GF-D8 (cell line): ENCODE measurements at places on chromosomes 7 and 10.
A peak's percentile ranks its signal among the peaks of the same experiment; 100 is the strongest.

DNA sequence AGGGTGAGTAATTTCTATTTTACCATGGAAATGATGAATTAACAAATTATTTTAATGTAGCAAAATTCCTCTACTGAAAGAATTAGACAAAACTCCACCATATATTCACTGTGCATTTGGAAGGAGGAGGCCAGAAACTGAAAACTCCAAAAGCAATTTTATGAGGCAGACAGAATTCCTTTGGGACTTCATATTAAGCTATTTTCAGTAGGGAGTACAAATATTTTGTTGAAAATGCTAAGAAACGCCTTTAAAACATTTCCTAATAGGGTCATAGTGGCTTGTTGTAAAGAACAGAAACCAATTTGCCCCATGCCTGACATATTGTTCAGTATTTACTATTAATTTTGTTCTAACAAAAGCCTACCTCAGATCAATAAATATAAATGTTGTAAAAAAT is 117.8 kb downstream of the TES start:
- DNase-seq, result no peak

DNA sequence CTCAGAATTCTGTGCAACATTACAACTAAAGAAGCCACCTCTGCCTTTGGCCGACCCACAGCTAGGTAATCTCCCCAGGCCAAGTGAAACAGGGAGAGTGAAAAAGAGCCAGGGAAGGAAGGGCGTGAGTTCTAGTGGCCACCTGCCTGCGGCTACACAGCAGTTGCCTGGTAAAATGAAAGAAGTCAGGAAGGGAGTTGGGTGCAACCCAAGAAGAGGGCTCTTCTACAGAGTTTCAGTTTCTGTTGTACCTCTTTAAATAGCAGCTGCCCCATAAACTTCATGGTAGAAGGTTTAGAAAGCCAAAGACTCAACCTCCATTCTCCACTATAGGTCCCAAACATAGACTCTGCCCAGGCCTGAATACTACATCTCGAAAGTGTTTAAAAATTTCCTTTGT is 76.2 kb upstream of the TMEM168 start:
- DNase-seq, result no peak

DNA sequence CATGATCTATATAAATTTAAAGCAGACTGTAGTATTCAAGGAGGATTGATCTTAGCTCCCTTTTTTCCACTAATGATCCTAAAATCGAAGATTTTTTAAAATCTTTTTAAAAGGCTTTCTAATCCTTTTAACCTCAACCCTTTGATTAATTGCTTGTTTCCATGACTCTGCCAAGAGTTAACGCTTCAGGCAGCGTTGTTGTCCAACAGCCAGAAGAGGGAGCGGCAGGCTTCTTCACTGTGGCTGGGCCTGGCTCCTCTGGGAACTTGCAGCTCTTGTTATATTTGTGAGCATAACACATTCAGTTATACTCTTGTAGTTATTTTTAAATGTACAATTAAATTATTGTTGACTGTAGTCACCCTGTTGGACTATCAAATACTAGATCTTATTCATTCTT is 26.3 kb downstream of the CRCP start:
- DNase-seq, result no peak

DNA sequence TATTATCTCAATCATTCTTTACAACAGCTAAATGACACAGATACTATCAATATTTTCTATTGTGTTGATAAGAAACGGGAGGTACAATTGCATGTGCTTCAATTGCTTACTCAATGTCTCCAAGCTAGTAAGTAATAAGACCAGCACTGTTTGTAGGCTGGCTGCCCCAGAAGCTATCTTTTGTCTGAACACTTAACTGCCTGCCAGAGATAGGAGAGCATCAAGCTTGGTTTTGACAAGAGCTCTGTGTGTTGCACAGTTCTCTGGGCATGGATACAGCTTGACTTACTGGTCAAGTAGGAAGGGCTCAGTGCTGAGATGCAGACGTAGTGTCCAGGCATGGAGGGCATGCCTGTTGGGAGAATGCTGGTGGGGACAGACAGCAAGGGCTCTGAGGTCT is 26.3 kb upstream of the CAPZA2 start:
- DNase-seq, result no peak

- no peak for DNase-seq
Observed at GRCh38 chr7:109751241-109751640, 1181.6 kb downstream of the DNAJB9 start.

DNA sequence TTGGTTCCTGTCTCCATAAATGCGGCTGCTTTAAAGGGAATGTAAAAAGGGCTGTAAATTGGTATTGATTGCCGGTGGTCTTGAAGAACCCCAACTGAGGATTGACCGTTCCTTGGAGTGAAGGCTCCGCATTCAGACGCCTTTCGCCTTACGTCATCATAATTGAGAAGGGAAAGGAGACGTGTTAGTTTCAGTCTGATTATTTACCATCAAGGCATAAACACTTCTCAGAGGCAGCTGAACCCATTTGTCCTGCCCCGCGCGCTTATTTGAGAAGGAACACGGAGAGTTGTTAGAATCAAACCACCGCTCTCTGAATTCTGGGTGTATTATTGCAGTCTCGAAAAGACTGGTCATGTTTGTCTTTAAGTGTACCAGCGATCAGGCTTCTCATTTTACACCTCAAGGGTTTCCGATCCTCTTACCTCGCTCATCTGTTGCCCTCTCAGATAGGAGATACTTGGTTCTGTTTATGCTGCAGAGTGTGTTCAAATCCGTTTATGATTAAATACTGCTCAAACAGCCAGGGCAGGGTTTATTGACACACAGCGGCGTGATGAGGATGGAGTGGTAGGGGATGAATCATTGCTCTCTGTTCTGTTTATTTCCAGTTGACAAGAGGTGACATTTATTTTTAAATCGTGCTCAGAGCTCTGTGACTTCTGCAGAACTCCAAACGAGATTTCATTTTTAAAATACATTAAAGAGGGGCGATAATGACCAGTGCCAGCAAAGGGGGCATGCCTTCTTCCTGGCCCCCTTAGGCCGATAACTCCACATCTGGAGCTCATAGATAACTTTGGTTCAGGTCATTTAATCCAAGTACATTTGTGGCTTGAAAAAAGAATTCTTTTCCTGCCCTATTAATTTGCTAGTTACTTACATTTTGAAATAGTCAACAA is 30.4 kb downstream of the FOXK1 start:
- no peak for DNase-seq

- peak; percentile 1 for DNase-seq
Observed at GRCh38 chr7:116588641-116589594, 64.1 kb downstream of the CAV1 start.

- DNase-seq, result no peak
Observed at GRCh38 chr10:19546224-19546623, 270.0 kb upstream of the PLXDC2 start.

GRCh38 chr10:123962756-123963530 is 71.3 kb upstream of the CPXM2 start:
- DNase-seq, result no peak

DNA sequence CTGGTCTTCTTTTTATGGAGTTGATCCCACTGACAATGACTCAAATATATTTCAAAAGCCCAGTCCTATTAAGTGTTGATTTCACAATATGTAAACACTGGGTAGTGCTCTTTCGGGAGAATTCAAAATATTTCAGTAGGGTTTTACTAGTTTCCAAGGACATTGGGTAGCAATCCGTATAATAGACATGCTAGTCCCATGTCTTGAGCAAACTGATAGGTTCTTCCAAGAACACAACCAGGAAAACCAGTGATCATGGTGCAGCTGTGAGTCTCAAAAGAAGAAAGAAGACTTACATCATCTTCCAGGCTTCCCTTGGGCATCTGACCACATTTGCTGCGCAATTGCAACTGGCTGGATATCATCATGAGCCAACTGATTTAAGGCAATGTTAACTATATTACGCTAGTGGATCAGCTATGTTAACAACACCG is 59.3 kb upstream of the APBB1IP start:
- DNase-seq, result peak; percentile 51

GRCh38 chr10:80702143-80702542 is 164.4 kb downstream of the SH2D4B start:
- no peak for DNase-seq

DNA sequence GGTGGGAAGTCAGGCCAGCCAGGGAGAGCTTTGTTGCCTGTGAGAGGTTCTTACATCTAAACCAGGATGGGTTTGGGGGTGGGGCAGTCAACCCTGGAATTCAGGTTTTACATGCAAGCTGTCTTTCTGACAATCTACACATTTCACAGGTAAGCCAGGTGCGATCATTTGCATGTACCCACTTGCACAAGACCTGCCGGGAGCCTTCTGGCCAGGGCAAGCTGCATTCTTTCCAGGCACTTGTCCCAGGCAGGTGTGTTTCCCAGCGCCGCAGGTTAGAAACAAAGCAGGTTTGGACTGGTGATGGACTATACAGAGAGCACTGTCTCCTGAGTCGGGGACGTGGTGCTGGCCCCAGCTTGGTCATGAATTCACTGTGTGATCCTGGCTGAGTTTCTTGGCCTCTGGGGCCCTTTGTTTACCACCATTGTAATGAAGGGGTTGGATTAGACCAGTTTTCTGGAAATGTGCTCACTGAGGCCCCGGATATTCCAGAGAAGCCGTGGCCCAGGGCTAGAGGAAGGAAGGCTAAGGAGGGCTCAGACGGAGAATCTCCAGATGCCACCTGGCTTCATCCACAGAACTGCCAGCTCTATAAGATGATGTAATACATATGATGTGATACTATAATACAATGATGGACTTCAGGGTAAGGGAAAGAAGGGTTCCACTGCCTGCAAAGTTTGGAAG is 205.2 kb upstream of the SVIL start:
- no peak for DNase-seq

DNA sequence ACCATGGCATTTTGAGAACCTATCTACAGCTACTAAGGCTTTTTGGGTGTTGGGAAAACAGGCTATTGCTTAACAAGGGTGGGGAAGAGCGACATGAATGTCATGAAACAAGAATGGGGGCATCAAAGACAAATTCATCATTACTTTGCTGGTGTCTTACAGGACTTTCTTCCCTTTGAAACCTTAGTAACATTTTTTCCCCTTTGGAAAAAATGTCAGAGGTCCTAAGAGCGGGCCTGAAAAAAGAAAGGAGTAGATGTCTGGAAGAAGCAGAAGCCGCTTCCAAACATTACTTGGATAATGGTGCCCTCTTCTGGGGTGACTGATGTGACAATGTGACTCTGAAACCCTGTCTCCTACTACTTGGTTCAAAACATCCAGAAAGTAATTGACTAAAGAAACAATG is 3.8 kb upstream of the DDX50 start:
- peak; percentile 44 for DNase-seq

DNA sequence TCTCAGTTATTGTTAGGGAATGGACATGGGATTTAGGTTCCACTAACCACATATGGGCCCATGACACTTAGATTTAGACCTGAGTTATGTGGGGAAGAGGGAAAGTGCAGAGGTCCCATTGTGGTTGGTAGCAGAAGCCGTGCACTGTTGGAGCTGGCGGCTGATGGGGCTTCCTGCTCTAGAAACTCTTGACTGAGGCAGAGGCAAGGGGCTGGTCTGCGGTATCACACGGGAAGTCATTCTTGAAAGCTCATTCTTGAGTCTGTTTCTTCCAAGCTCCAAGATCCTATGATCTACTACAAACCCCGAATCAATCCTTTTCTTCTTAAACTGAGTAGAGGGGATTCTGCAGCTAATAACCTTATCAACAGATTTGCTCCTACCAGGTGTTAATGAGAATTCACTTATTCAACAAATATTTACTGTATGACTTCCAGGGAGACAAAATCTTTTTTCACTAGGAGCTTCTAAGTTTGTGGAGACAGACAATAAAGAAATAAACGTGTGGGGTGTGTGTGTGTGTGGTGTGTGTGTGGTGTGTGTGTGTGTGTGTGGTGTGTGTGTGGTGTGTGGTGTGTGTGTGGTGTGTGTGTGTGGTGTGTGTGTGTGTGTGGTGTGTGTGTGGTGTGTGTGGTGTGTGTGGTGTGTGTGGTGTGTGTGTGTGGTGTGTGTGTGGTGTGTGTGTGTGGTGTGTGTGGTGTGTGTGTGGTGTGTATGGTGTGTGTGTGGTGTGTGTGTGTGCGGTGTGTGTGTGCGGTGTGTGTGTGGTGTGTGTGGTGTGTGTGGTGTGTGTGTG is 57.1 kb downstream of the AOC1 start:
- peak; percentile 22 for DNase-seq

DNA sequence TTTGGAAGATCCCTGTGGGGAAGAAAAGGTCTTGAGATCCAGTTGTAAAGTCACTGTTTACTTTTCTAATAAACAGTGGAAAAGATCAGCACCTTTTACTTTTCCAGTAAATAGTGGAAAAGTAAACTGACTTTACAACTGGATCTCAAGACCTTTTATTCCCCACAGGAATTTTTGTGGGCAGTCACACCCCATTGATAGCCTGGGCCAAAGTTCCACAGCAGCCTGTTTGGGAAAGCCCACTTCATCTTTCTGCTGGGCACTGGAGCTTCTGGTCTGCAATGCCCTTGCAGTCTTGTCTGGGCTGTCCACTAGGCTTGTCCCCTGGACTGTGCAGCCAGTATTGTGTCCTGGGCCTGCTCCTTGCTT is 50.2 kb downstream of the ADCY1 start:
- no peak for DNase-seq

DNA sequence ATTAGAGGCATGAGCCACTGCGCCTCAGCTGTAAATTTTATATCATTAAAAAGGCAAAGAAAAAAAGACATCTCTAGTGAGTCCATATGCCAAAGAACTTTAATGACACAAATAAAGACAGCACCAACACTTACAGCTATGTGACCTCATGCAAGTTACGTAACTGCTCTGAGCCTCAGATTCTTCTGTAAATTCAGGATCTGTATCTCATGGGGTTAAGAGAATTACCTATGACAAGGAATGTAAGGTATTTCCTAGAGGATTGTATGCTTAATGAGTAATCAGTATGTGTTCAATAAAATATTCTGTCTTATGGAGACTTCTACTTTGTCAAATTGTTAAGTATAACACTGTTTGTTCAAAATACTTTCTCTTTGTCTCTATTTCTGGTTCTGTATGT is 274.0 kb upstream of the GLI3 start:
- DNase-seq, result no peak

DNA sequence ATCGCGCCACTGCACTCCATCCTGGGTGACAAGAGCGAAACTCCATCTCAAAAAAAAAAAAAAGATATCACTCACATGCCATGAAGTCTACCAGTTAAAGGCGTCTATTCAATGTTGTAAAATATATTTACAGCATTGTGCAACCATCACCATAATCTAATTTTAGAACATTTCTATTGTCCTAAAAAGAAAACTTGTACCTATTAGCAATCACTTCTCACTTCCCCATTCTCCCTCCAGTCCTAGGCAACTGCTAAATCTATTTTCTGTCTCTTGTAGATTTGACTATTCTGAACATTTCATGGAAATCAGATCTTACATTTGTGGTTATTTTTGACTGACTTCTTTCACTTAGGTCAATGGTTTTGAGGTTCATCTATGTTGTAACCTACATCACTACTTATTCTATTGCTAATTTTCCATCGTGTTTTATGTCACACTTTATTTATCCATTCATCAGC is 25.2 kb upstream of the OTUD1 start:
- no peak for DNase-seq

GRCh38 chr7:100515072-100515532 is 23.9 kb upstream of the AGFG2 start:
- DNase-seq, result no peak

DNA sequence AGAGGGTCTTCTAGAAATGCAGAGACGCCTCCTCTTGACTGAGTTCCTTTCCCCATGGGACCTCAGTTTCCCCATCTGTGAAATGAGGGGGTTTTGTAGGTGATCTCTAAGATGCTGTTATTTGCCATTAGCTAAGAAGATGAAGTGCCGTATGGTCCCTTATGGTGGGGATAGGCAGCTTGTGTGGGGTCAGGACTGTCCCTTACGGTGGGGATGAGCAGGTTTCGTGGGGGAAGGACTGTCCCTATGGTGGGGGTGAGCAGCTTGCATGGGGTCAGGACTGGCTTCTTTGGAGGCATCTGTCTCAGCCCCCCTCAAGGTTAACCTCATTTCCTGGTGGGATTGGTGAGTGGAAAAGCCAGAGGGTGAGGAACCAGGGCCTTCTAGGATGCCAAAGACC is 148.3 kb upstream of the GPR26 start:
- DNase-seq, result no peak
